ENCODE measurements at places on chromosomes 12 and 14.

DNA sequence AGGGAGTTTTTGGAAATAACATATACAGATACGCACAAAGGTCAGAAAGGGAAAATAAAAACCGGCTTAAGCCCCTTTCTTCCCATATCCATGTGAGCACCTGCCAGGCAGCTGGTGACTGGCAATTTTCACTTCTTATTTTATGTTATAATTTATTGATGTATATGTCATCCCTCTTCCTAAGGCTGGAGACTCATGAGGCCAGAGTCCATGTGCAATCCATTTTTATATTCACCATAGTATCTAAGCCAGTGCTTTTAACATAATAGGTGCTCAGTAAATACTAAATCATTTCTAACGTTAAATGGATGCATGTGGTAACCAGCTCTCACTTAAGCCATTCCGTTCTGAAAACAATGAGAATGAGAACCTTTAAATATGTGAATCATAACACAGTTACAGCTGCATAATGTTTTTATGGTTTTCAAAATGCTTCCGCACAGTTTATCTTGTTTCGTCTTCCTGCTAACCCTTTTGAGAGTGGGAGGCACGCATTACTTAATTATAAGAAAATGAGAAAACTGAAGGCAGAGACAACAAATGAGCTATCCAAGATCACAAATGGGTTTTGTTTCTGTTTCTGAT lies 178.3 kb downstream of the CACNA1C start:
- DNase-seq: no peak

DNA sequence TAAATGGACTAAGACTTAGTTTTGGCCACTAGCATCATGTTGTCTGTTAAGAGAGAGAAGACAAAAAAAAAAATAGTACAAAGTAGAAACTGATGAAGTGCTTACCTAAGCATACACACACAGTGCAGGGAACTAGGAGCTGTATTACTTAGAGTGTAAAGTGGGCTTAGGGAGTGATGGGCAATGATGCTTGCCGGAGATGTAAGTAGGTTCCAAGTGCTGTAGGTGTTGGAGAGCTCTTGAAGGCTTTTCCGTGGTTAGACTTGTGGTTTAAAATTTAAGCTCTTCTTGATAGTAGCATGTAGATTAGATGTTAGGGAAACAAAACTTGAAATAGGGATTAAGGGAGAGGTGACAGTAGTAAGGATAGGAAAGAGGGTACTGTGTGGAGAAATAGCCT lies 34.7 kb downstream of the MIA2 start:
- DNase-seq: no peak

- no peak for DNase-seq
These were observed 162.2 kb downstream of the TPH2 start for GRCh38 chr12:72100854-72101253.

- DNase-seq: no peak
These were observed 127.7 kb upstream of the RTL1 start for GRCh38 chr14:101031186-101031585.

DNA sequence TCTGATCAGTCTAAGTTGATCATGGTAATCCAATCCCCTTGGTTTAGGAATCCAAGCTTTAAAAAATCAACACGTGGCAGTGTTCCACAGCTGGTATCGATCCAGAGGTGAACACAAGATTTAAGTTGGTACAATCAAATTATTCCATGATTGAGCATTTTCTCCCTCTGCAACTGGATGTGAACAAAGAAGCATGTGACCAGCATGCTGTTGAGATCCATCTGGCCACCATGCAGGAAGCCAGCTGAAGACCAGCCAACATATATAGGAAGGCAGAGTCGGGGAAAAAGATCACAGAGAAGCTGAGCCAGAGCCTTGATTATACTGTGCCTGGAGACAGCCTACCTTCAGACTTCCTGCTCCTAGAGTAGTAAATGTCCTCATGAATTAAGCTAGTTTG lies 158.3 kb downstream of the SEC23A start:
- no peak for DNase-seq

GRCh38 chr14:69317102-69317755 lies 57.3 kb downstream of the GALNT16 start:
- DNase-seq: no peak

- DNase-seq: no peak
These were observed 28.4 kb downstream of the IRAK3 start for GRCh38 chr12:66217342-66217917.

GRCh38 chr14:74563233-74563585 lies 48.8 kb downstream of the LTBP2 start:
- no peak for DNase-seq

- DNase-seq: no peak
These were observed 567 bp downstream of the FUT8 start for GRCh38 chr14:65412856-65413738.

- no peak for DNase-seq
These were observed 40.3 kb upstream of the PCED1B start for GRCh38 chr12:47039079-47039478.

DNA sequence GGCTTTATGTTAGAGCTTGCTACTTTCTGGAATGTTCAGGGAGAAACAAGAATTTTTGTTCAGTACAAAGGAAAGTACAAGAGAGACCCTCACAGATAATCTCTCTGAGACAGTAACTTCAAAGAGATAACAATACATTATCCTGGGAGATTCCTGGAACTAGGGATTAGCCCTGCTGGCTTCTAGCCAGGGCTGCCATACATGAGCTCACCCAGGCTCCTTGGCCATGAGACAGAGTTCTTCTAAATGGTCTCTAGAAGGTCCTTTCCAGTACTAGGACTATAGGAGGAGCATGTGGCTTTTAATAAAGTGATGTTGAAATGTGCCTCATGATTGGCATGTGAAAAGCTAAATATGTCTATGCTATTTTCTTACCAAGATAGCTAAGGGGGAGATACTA lies 342.5 kb downstream of the EMP1 start:
- DNase-seq: no peak

- no peak for DNase-seq
These were observed 37.6 kb downstream of the SPATA7 start for GRCh38 chr14:88422919-88423650.

- DNase-seq: no peak
These were observed 23.2 kb downstream of the HSPB8 start for GRCh38 chr12:119201789-119202543.

GRCh38 chr12:65156366-65156841 lies 13.0 kb upstream of the LEMD3 start:
- no peak for DNase-seq

DNA sequence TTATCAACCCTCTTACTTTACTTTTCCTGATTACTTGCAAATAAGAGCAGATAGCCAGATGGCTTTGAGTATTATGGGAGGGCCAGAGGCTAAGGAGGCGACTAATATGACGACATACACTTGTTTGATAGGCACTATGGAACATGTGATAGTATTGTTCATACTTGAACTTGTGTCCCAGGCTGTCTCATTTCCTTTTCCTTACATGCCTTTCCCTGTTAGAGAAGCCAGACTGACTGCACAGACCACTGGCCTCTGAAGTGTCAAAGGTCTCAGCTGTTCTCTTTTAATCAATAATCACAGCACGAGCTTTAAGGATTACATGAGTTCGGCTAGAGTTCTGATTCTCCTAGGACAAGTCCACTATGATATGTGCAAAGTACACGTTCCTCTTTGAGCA lies 326.0 kb downstream of the PRKD1 start:
- no peak for DNase-seq

- no peak for DNase-seq
These were observed 133.7 kb upstream of the DCN start for GRCh38 chr12:91316161-91316906.

DNA sequence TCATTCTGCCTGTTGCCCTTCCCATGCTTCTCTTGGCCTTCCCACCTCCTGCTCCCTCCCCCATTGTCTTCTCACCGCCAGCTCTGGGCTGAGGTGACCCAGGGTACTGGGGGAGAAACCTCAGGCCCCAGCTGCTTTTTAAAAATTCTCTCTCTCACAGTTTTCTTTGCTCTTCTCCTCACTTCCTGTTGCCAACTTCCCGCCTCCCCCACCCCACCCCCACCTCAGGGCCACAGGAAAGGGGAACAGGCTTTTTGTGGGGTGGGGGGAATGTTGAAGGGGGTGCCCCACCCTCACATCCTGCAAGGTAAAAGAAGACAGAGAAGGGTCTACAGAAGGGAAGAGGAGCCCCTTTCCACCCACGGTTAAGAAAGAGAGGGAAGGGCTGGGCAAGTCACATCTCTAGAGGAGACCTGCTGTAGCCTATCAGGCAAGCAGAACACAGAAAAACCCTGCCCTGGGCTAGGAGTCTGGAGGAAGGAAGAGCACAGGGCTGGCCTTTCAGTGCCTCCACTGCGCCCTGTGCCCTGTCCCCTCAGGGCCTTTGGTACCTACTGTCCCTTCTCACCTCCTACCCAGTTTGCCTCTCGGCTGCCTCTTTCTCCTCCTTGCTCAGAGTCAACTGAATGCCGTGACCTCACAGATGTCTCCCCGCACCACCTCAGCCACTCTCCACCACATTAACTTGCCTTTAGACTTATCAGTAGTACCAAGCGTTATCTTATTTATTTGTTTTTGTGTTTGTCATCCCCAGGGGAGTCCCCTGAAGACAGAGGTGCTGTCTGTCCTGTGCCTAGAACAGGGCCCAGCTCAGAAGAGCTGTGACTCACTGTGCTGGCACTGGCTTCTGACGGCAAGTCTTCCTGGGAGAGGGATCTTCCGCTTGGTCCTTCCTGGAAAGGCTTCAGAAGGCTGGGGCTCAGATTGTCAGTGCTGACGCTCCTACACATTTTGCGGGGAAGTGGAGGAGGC lies 1.7 kb downstream of the ARHGAP9 start:
- no peak for DNase-seq

DNA sequence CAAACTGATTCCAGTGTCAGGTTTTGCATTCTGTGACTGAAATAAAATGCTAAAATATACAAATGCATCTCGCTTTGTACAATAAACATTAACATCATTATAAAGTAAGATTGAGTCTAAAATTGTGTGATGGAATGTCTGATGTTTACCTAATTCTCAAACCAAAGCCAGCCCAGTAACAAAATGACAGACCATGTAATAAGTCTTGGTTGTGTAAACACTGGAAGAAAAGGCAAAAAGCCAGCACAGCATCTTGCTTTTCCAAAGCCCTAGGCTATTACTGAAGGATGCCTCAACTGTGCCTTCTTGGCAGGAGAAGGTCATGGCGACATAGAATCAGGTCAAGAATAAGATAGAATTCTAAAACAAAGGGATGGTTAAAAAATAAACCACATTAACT lies 169.6 kb downstream of the EGLN3 start:
- no peak for DNase-seq

DNA sequence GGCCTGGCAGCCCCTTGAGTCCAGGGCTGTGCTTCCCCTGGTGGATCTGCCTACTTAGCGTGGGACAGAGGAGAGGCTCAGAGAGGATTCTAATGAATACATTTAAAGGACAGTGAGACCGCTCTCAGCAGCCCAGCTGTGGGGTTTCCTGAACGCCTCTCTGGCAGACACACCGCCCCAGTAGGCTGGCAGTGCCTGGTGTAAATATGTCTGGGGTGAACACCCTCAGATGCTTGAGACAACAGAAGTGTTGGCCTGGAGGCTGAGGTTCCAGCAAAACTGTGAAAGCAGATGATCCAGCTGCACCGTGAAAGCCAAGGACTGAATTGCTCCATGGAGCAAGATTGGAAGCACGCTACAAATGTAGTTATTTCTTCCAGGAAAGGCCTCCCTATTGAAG lies 55.1 kb downstream of the LRRC74A start:
- DNase-seq: no peak

DNA sequence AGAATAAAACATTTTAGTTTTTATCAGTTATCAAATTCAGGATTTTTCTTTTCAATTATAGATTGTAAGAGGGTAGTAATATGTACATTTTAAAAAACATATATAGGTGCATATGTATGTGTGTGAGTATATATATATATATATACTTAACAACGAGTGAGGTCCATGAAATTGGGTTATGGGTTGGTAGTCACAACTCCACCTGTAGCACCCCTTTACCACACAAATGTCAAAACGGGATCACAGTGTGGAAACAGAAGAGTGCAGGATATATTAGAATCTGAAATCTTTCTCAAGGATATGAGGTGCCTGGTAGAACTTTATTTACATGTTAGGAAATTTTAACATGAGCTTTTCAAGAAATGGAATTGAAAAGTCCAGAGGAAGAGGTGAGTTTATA lies 31.3 kb downstream of the MIA2 start:
- DNase-seq: no peak

DNA sequence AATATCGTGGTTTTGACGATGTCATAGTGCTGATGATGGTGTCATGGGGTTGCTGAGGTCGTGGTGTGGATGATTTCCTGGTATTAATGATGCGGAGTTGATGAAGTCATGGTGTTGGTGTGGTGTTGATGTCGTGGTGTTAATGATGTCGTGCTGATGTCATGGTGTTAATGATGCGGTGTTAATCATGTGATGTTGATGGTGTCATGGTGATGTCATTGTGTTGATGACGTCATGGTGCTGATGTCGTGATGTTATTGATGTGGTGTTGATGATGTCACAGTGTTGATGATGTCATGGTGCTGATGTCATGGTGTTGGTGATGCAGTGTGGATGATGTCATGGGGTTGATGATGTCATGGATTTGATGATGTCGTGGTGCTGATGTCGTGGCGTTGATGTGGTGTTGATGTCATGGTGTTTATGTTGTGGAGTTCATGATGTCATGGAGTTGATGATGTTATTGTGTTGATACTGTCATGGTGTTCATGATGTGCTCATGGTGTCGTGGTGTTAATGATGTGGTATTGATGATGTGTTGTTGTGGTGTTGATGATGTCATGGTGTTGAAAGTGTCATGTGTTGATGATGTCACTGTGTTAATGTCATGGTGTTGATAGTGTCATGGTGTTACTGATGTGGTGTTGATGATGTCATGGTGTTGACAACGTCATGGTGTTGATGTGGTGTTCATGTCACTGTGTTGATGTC lies 48.5 kb upstream of the RIMBP2 start:
- no peak for DNase-seq

DNA sequence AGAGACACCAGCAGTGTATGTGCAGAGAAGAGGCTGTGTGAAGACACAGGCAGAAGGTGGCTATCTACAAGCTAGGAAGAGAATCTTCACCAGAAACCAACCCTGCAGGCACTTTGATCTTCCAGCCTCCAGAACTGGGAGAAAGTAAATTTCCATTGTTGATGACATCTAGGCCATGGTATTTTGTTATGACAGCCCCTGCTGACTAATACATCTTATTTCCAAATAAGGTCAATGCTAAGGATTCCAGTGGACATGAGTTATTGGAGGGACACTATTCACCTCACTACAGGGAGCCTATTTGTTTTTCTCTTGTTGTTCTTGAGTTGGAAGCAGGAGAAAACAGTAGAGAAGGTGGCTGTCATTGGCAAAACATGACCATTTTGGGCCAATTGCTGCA lies 88.5 kb upstream of the RIN3 start:
- no peak for DNase-seq

GRCh38 chr14:105847400-105847799 lies 321.0 kb downstream of the TMEM121 start:
- no peak for DNase-seq

- no peak for DNase-seq
These were observed 129.0 kb upstream of the HMGA2 start for GRCh38 chr12:65695113-65695865.

GRCh38 chr14:42070031-42070430 lies 463.4 kb downstream of the LRFN5 start:
- DNase-seq: no peak

GRCh38 chr14:100408350-100409002 lies 85.3 kb downstream of the SLC25A47 start:
- no peak for DNase-seq
